ENCODE measurements at places on chromosomes 4 and X.

DNA sequence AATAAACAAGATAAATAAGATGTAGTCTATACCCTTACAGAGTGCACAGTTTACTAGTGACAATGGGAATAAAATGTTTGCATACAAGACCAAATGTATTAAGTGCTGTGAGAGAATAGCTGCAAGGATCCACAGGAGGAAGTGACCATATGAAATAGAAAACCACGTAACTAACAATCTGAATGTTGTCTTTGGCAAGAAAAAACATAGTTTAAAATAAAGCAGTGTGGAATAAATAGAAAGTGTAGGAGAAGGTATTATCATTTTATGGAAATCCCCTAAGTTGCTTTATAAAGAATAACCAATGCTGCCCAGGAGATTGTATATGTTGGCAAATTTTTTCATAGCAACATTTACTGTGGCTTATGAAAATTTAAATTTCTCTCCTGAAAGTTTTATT lies 116.1 kb downstream of the PCDH7 start:
- H3K27ac ChIP-seq, result no peak overlapping the region
- H3K4me1 ChIP-seq, result peaks cover 38% of the 10 kb centered on the region
- no peak overlapping the region for H3K4me3 ChIP-seq
- no peaks in the 10 kb centered on the region for H3K27me3 ChIP-seq

GRCh38 chr4:113665036-113665435 lies 96.5 kb downstream of the CAMK2D start:
- no peaks in the 10 kb centered on the region for H3K27me3 ChIP-seq
- no peak overlapping the region for H3K4me3 ChIP-seq
- DNase-seq, result no peak
- H3K36me3 ChIP-seq, result no peaks in the 10 kb centered on the region
- no peaks in the 10 kb centered on the region for H3K4me1 ChIP-seq

DNA sequence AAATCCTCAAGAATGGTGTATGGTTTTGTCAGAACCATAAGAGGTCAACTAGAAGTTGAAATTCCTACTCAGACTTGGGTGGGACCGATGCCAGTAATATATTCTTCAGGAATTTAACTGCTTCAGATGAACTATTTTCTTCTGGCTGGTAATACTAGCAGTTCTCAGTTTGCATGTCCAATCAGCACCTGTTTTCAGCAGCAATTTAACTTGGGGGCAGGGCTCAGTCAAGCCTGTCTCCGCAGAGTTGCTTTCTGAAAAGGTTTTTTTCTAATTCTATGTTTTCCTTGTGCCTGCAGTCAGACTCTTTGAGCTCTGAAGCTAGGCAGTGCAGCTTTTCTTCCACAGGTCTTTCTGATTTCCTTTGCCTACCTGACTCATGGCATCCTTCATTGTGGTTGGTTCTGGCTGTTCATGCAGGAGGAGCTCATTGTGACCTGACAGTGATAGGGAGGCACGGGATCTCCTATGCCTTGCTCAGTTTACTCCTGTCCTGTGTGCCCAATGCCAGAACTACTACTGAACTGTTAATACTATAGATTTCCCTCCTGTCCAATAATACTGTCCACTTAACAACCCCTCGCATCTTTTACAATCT lies 17.3 kb upstream of the FMR1 start:
- no peaks in the 10 kb centered on the region for H3K36me3 ChIP-seq
- peaks cover 35% of the 10 kb centered on the region for H3K4me1 ChIP-seq
- H3K4me3 ChIP-seq, result peak overlapping the region; percentile 54

DNA sequence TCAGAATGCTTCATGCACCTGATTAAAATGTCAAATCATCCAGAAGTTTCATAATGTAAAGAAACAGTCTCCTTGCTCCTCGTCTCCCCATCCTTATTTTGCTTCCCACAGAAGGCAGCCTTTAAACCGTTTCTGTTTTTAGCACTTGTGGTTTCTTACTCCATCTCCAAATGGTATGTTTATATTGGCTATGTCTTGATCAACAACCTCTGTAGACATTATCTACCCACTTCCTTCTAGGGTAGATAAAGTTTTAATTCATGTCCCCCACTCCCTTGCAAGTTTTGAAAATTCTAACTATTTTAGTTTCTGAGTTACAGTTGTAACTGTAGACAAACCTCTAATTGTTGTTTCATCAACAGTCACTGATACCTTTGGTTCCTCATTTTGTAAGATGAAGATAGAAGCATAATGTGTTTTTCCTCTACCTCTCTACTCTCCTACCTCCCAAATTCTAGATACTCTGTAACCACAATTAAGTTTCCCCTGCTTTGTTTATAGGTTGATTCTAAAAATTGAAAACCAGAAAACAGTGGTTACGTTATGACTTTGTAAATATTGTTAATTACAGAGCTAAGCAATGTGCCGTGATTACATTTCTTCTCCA lies 291.7 kb upstream of the GATB start:
- no peak overlapping the region for H3K27ac ChIP-seq
- H3K4me3 ChIP-seq, result no peak overlapping the region
- no peak for DNase-seq
- peaks cover 13% of the 10 kb centered on the region for H3K27me3 ChIP-seq
- H3K36me3 ChIP-seq, result peaks cover 8% of the 10 kb centered on the region

- DNase-seq, result no peak
- H3K4me3 ChIP-seq, result peak overlapping the region; percentile 80
- H3K27me3 ChIP-seq, result no peaks in the 10 kb centered on the region
- H3K36me3 ChIP-seq, result no peaks in the 10 kb centered on the region
These were observed 303.7 kb downstream of the ARHGAP24 start for GRCh38 chr4:85778632-85779131.

DNA sequence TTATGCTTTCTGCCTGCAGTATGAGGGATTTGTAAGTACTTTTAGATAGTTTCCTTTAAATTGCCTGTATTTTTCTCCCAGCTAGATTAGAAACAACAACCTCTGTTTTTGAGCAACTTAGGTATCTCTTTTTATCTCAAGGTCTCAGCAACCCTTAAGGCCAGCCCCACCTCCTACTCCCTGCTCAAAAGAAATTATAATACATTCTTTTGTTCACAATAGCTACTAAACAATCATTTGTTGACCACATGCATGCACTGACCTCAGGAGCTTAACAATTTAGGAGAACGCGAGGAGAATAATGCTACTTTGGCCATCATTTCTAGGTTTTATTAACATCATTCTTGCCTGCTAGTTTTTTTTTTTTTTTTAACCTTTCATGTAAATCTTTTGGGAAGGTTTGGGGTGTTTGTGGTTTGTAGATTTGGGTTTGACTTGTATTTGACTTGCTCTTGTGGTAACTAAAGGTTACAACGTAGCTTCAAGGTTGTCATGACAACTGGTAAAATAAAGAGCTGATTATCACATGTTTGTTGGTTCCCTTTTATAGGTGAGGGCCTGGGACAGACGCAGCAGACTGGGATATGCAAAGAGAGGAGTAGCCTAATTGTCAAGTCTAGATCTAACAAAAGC lies 145.4 kb upstream of the PLAC1 start:
- no peak overlapping the region for H3K4me3 ChIP-seq
- no peak for DNase-seq
- peaks cover 13% of the 10 kb centered on the region for H3K4me1 ChIP-seq
- no peak overlapping the region for H3K27ac ChIP-seq
- H3K27me3 ChIP-seq, result no peaks in the 10 kb centered on the region

DNA sequence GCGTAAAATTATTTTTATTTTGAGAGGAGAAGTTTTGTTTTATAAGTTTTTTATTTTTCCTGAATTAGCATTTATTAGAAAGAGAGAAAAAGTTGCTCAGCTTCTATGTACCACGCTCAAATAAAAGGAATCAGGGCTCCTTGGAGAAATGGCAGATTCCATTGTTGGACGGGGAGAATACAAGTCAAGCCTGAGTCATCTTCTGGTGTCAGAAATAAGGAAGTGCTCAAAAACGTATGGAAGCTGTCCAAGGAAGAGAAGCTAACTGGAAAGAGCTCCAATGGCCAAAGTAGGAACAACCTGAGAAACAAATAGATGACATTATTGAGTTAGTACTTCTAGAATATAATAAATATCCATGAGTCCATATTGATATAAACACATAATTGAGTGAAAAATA lies 89.3 kb upstream of the NEIL3 start:
- no peak for DNase-seq
- H3K36me3 ChIP-seq, result no peaks in the 10 kb centered on the region
- H3K4me1 ChIP-seq, result no peaks in the 10 kb centered on the region
- no peak overlapping the region for H3K27ac ChIP-seq
- peaks cover 6% of the 10 kb centered on the region for H3K27me3 ChIP-seq
- no peak overlapping the region for H3K4me3 ChIP-seq

DNA sequence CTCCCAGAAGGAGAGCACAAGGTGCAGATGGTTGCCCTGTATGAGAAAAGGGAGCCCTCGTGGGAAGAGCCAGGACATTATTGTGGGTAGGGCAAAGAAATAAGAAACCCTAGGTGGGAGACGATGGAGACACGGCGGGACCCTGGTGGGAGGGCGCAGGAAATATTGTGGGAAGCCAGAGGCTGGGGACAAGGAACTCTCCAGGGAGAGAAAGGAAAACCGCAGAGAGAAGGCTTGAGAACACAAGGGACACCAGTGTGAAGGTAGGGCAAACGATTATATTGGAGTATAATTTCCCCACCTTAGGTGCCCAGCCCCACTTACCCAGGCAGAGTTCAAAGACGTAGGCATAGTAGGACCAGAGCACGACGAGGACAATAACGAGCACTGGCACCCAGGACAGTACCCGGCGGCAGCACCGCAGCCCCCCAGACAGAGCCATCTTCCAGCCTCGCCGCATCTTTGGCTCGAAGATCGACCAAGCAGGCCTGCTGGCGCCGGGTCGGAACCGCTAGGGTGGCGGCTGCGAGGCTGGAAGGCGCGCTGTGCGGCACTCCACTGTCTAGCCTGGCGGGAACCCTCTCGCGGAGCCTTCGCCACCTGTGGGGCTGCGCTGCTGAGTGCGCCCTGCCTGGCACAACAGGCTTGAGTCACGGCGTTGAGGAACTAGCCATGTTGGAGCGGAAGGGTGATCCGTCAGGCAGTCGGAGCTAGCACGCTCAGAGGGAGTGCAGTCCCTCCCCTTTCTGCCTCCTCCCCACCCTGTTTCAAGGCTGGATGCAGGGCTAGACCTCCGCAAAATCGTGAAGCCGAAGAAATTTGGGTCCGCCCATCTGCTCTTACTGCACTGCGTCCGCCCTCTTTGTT lies at the start of gene ZDHHC15:
Gene ZDHHC15 (minus strand): TSS at position 473 of the 867 bp plus-strand sequence. CDS start 13 bp downstream, at position 460.
- peaks cover 5% of the 10 kb centered on the region for H3K27me3 ChIP-seq
- H3K27ac ChIP-seq, result peak within 1 kb of the TSS; percentile 91
- H3K4me3 ChIP-seq, result peak within 1 kb of the TSS; percentile 95

GRCh38 chrX:134006484-134007161 lies 21.2 kb upstream of the GPC3 start:
- DNase-seq, result no peak
- no peaks in the 10 kb centered on the region for H3K36me3 ChIP-seq
- H3K4me3 ChIP-seq, result no peak overlapping the region
- peaks cover 62% of the 10 kb centered on the region for H3K4me1 ChIP-seq

DNA sequence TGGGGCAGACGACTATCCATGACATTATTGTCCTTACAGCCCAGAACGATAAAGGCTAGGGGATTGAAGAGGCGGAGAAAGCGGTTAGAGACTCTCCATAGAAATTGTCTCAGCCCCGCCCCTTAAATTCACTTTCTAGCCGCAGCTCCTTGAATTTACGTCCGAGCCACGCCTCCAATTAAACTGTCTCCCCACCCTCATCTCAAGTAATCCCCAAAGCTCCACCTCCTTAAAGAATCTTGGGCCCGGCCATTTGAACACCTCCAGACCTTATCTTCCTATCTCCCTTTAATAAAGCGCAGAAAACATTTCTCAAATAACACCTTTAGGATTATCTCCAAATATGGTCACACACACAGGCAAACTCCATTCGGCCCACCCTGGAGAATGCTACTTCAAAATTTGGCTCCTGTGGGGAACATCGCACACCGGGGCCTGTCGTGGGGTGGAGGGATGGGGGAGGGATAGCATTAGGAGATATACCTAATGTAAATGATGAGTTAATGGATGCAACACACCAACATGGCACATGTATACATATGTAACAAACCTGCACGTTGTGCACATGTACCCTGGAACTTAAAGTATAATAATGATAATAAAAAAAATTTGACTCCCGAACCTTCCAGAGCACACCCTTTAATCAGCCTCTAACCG lies 7.2 kb upstream of the MAGIX start:
- H3K36me3 ChIP-seq, result peaks cover 5% of the 10 kb centered on the region
- H3K27ac ChIP-seq, result peak overlapping the region; percentile 98
- peaks cover 17% of the 10 kb centered on the region for H3K4me1 ChIP-seq
- DNase-seq, result peak; percentile 34
- peak overlapping the region; percentile 88 for H3K4me3 ChIP-seq
- H3K27me3 ChIP-seq, result peaks cover 49% of the 10 kb centered on the region

DNA sequence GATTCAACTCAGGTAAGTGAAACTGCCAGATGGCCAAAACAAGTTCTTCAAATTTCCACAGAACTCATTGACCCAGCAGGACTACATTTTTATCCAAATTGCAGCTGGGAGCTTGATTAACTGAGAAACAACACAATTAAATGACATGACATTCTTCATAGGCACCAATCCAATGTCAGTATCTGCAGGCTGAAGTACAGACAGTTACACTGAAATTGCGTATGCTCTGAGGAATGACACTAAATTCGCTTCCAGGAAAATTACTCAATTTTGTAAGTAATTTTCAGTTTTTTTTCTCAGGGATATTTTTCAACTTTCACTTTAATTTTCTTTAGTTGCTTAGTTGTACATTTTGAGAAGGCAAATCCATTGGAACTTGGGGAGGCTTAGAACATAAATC lies 4.5 kb downstream of the C1GALT1C1 start:
- no peak overlapping the region for H3K27ac ChIP-seq
- H3K4me3 ChIP-seq, result no peak overlapping the region
- no peak for DNase-seq
- peaks cover 6% of the 10 kb centered on the region for H3K36me3 ChIP-seq

DNA sequence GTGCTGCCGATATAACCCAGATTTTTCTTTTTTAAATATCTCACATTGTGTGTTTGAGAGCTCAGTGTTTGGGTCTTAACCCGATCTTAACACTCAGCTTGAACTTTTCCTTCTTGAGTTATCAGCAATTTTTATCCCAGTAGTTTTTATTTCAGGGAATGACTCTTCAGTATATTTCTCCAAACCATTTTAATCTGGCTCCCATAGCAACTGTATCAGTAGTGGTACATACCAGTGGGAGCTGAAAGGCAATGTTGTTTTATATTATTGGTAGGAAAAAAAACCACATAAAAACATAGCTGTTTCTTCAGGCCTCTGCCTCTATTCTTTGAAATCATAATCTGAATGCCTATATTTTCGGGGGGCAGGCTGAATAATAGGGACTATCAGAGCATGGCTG lies 111.1 kb downstream of the SLC4A4 start:
- H3K27me3 ChIP-seq, result no peaks in the 10 kb centered on the region
- no peaks in the 10 kb centered on the region for H3K36me3 ChIP-seq
- no peaks in the 10 kb centered on the region for H3K4me1 ChIP-seq
- no peak for DNase-seq
- no peak overlapping the region for H3K4me3 ChIP-seq

- H3K27ac ChIP-seq, result peak overlapping the region; percentile 86
- H3K36me3 ChIP-seq, result peaks cover 62% of the 10 kb centered on the region
- no peak overlapping the region for H3K4me3 ChIP-seq
- DNase-seq, result no peak
- peaks cover 30% of the 10 kb centered on the region for H3K4me1 ChIP-seq
These were observed 90.9 kb downstream of the ZNF827 start for GRCh38 chr4:145847764-145848163.
